8988T (cell line): ENCODE measurements at places on chromosomes 1 and 21.

DNA sequence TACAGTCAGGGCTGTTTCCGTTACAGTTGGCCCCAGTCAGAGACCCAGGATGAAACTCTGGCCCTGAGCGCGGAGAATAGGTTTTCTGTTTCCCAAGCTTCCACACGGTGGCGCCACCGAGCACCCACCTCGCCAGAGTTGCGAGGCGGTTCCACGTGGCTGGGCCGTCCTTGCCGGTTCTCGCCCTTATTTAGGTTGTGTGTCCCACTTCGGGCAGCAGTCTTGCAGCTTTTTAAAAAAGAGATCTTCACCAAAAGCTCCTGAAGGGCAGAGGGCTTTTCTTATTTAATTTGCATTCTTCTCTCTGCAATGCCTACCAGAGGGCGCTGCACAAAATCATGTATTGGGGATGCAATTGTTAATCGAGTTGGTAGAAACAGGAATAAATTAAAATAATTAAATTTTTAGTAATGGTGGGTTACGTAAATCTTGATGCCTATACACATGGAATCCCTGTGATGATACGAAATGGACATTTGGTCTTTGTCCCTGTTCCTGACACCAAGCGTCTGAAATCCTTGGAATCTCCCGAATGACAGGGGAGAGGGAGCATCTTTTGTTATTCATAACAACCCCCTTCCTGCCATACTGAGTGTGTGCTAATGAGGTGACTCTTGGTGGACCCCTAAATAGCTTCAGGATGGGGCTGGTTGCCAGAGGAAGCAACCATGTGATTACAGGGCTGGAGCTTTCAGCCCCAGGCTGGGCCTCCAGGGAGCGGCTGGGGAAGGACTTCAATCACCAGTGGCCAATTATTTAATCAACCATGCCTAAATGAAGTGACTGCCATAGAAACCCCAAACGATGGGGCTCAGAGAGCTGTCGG, 5.6 kb upstream of the S100A7 start:
- DNase-seq: peak; percentile 61

DNA sequence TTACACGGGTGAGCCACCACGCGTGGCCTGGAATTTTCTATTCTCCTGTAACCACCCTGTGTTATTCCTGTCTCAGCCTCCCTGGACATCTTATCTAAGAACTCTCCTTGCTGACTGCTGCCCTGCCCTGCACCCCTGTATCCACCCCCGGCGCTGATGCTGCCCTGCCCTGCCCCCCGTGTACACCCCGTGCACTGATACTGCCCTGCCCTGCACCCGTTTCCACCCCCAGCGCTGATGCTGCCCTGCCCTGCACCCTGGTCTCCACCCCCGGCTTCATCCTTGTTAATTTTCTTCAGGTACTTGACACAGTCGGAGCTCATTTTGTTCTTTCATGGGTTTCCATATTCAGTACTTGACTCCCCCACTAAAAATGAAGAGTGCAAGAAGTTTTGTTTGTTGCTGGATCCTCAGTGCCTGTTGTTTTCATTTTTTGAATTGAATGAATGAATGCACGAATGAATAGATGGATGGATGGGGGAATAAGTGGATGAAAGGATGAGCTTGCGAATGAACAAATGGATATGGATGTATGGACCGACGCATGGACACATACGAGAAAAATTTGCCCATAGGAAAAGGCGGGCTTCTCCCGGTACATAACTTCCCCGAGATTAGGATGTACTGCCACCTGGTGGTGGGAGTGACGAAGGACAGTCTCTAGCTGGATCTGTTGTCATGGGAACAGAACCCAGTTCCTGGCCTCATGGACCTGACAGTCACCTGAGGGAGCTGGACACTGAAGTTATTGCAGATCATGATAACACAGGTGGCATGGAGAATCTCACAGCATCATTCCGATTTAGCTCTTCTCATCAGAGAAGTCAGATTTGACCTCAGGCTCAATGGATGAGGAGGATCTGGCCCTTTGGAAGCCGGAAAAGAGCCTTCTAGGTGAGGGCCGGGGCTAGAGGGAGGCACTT, 14.9 kb downstream of the AADACL4 start:
- DNase-seq: peak; percentile 76

GRCh38 chr1:75542818-75543570, 67.9 kb downstream of the SLC44A5 start:
- no peak for DNase-seq

- no peak for DNase-seq
These were observed 62.6 kb downstream of the SPAG17 start for GRCh38 chr1:118122234-118123004.

DNA sequence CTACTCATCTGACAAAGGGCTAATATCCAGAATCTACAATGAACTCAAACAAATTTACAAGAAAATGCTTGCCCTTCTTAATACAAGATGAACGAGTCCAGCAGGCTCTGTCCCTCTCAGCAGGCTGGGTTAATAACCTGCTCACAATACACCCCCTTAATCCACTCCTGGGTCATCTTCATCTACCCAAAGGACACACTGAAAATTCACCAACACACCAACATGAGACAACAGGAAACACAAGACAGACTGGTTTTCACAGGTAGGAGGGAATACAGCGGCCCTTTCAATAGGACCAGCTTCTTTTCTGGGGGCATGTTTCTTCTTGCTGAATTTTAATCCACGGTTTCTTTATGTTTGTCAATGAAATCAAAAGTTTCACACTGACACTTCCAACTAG, 44.6 kb downstream of the SUSD4 start:
- DNase-seq: no peak

- DNase-seq: no peak
These were observed 4.1 kb downstream of the SLX9 start for GRCh38 chr21:44943686-44944550.

GRCh38 chr1:218531936-218532335, 186.8 kb downstream of the TGFB2 start:
- DNase-seq: no peak

DNA sequence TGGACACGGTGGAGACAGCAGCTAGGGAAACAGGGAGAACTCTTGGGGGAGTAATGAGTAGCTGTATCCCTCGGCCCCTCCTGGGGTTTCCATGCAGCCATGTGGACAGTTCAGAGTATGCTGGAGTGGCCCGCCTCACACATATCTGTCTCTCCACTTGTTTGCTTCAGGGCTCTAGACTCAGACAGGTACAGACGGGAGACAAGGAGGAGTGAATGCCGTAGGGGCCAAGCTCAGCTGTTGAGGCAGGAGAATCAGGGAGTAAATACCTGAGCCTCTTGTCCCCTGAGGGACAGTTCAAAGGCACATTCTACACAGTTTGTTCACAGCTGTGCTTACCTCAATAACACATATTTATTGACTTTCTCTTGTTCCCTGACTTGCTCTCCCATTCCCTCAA, 7.7 kb upstream of the PTGFRN start:
- no peak for DNase-seq

DNA sequence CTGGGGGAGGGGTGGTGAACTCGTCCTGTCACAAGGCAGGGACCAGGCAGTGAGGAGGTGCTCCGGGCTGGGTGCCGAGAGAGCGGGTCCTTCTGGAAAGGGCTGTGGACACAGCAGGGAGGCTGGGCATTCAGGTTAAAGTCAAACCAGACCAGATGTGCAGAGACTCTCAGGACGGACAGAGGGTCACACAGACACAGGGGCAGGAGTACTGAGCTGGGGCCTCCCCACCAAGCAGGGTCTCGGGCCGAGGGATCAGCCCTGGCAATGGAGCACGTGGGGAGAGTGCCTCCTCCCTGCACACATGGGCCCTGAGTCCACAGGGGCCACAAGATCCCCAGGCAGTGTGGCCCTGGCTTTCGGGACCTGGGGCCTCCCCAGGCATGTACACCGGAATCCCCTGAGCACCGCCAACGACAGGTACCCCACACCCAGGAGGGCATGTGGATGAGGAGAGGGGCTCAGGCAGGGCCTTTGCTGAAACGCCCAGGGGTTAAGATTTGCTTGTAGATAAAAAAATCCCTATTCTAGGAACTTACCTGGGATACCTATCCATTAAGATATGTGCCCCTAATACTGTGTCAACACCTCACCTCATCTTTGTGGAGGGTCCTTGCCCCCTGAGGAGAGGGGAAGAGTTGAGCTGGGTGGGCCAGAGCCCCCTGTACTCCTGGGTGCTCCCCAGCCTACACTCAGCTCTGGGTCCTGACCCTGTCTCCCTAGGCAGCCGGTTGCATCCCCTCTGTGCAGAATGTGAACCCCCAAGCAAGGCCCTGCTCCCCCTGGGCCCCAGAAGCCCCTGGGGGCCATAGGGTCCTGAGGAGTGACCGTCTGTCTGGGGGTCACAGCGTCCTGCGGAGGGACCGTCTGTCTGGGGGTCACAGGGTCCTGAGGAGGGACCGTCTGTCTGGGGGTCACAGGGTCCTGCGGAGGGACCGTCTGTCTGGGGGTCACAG, 46.9 kb upstream of the ADARB1 start:
- DNase-seq: no peak

GRCh38 chr1:231139659-231140654, 21.9 kb upstream of the TRIM67 start:
- no peak for DNase-seq

- DNase-seq: no peak
These were observed 14.6 kb downstream of the MAP3K21 start for GRCh38 chr1:233342086-233342485.

- no peak for DNase-seq
These were observed 30.5 kb upstream of the TSPEAR start for GRCh38 chr21:44741921-44742320.

DNA sequence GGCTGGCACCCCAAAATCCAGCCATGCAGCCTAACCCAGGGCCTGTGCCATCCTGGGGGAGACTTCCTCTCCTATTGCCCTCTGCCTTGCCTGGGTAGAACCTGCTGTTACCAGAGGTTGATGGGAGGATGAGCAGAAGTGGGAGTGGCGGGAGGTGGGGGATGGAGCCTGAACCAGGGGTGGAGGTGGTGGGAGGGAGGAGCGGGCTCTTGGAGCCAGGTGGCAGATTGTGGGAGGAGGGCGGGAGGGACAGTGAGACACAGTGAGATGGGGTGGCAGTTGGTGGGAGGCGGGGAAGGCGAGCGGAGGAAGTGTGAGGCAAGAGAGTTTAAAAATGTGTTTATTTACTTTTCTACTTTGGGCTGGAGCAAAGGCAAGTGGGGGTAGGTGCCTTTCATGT, 87.3 kb downstream of the KCNJ6 start:
- no peak for DNase-seq

DNA sequence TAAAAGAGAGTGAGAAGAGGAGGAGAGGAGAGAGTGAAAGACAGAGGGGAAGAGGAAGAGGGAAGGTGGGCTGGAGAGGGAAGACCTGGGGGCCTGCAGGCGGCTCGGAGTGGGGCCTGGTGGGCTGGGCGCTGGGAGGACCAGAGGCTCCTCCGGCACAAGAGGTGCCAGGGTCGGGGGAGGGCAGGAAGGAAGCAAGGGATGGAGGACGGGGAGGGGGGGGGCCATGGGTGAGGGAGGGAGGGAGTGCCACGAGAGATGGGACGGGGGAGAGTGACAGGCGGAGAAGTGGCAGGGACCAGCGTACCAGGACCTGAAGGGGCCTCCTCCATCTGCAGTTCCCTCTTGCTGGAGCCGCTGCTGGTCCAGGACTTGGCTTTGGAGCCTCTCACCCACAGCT, 87.7 kb downstream of the CASZ1 start:
- no peak for DNase-seq

- DNase-seq: no peak
These were observed 197.5 kb upstream of the JUN start for GRCh38 chr1:58981392-58981791.
